Keratinocyte (primary cell): ENCODE measurements at places on chromosomes 5 and 9.

- H3K4me1 ChIP-seq: no peaks in the 10 kb centered on the region
- no peak for DNase-seq
- H3K27ac ChIP-seq: no peak overlapping the region
- H3K27me3 ChIP-seq: no peaks in the 10 kb centered on the region
Observed at GRCh38 chr5:112570708-112571444, 151.8 kb upstream of the EPB41L4A start.

DNA sequence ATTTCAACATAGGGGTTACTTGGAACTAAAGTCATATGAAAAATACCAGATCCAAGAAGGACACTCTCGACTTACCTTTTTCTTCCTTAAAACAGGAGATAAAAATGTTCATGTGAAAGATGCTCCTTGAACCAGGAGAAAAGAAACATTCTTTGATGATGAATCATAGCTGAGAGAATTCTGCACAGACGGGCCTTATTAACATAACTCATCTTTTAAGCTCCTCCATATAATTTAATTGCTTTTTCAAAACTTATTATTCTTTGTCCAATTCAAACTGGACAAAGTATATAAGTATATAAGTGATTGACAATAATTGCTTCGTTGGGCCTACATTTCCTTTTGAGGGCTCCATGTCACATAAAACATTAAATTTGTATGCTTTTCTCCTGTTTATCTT lies 945.2 kb upstream of the C9orf72 start:
- no peaks in the 10 kb centered on the region for H3K4me1 ChIP-seq
- no peak overlapping the region for H3K27ac ChIP-seq
- H3K27me3 ChIP-seq: no peaks in the 10 kb centered on the region
- no peaks in the 10 kb centered on the region for H3K36me3 ChIP-seq
- no peak for DNase-seq
- no peak overlapping the region for H3K4me3 ChIP-seq

- peaks cover 21% of the 10 kb centered on the region for H3K27me3 ChIP-seq
- H3K36me3 ChIP-seq: no peaks in the 10 kb centered on the region
- H3K4me3 ChIP-seq: peak within 1 kb of the TSS; percentile 52
- H3K4me1 ChIP-seq: peaks cover 2% of the 10 kb centered on the region
Observed at GRCh38 chr9:6645355-6646292, at the start of gene GLDC. GLDC (minus strand) TSS chr9:6645729; CDS start chr9:6645499, 230 bp downstream.

DNA sequence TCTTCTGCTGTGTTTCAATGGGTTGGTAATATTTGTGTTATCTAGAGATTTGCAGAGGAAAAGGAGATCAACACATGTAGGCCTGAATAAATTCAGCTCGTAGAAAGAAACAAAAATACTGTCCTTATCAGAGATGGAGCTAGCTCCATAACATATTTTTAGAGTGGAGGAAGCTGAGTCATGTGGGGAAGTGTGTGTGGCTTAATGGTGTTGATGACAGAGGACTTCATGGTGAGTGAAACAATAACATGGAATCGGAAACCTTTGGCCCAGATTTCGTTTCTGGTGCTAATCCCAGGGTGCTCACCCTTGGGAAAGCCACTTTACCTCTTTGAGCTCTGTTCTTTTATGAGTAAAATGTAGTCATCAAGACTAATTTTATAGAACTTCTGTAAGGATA lies 825.0 kb downstream of the TLR4 start:
- no peak for DNase-seq
- no peaks in the 10 kb centered on the region for H3K27me3 ChIP-seq
- H3K4me3 ChIP-seq: no peak overlapping the region
- no peaks in the 10 kb centered on the region for H3K4me1 ChIP-seq
- H3K27ac ChIP-seq: no peak overlapping the region
- no peaks in the 10 kb centered on the region for H3K36me3 ChIP-seq

DNA sequence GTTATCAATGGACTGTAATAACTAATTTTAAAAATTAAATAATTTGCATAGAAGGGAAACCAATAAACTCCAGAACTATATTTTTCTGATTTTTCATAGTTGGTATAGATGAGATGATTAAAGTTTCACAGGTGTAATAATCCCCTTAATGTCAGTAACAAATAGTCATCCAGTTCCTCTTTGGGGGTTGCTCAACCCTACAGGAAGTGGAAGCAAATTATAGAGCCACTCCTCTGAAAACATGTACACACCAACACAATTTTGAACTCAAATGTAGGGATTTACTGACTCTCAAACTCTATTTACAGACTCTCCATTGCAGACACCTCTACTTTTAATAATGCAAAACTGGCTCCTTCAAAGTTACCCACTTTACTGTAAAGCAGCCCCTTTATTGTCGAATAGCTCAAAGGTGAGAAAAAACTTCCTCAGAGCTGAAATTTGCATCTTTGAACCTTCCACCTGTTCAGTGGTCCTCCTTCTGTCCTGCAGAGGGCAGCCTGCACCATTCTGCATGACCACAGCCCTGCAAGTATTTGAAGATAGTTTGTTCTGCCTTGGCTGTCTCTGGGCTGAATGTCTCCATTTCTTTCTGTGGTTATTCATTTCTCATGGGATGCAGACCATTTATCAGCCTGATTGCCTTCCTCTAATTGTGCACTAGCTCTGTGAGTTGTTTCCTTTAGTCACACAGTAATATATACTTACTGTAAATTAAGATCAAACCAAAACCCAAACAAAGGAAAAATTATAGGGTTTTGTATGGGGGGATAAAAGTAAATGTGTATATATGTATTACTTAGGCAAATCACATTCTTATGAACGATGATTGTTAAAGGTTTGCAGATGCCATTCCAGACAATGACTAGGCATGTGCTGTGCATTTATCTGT lies 383.2 kb upstream of the SGCD start:
- no peak overlapping the region for H3K27ac ChIP-seq
- no peaks in the 10 kb centered on the region for H3K36me3 ChIP-seq
- no peak overlapping the region for H3K4me3 ChIP-seq
- no peaks in the 10 kb centered on the region for H3K27me3 ChIP-seq
- H3K4me1 ChIP-seq: no peaks in the 10 kb centered on the region

DNA sequence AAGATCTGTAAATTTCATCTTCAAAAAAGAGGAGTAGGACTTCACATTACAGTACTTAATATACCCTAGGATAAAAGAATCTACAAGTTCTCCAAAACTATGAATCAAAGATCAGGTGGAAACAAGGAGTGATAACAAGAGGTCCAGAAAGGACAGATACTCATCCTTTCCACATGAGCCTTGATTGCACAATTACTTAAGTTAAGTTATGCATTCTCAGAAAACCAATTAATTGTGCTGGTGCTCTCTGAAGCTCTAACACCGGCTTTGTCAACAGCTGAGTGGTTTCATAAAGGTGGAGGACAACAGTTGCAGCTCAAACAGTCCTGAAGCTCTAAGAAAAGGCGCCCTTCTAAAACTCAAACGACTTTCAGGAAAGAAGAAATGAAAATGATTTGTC lies 251.9 kb downstream of the BNC2 start:
- no peaks in the 10 kb centered on the region for H3K36me3 ChIP-seq
- no peak for DNase-seq
- H3K4me3 ChIP-seq: no peak overlapping the region
- no peaks in the 10 kb centered on the region for H3K27me3 ChIP-seq
- no peaks in the 10 kb centered on the region for H3K4me1 ChIP-seq

DNA sequence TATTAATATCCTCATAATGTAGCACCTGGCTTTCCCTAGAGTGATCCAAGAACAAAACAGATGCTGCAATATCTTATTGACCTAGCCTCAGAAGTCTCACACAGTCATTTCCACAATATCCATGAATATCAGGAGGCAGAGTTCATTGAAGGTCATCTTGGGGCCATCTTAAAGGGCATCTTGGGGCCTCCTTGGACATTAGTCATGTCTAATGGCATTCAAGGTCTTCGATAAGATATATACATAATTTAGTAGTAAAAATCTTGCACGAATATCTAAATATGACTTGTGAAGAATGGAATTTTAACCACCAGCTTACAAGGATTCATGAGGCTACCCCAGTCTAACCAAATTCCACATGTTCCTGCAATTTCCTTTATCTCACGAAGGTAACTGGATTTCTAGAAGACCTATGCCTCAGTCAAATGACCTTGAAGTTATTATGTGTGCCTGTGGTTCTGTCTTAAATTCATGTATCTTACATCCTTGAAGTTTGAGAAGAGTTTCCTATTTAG lies 163.6 kb upstream of the SPEF2 start:
- no peak overlapping the region for H3K27ac ChIP-seq
- no peak overlapping the region for H3K4me3 ChIP-seq
- no peaks in the 10 kb centered on the region for H3K36me3 ChIP-seq
- no peaks in the 10 kb centered on the region for H3K4me1 ChIP-seq
- no peak for DNase-seq
- no peaks in the 10 kb centered on the region for H3K27me3 ChIP-seq

DNA sequence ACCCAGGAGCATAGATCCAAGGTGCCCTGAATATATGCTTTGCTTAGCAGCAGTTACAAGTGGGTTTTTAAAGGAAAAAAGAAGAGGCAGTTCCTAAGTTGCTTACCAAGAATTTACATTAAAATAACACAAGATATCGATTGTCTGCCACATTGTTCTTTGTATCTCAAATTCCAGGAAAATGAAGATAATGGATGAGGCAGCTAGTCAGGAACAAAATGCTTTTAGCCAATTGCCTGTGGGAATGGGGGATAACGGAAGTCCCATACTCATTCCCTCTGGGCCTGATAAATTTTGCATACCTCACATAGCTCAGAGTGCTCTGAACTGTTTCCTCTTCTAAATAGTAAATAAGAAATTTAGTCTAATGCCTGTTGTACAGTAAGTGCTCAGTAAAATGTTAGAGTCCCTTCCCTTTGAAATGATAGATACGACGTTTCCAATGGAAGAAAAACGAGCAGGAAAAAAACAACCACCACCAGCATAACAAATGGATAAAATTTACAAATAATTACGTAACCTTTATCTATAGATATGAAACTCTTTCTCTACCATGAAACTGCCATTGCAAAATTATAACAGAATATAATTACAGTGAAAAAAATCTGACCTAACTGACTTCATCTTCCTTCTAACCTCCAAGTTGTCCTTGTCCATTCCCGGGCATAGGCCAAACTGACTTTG lies 35.5 kb upstream of the TENT2 start:
- no peak overlapping the region for H3K27ac ChIP-seq
- no peaks in the 10 kb centered on the region for H3K27me3 ChIP-seq
- no peak overlapping the region for H3K4me3 ChIP-seq
